Stomach (tissue), 19 donors: ENCODE measurements at places on chromosomes 5 and 9. TPM values are rescaled to one million over a fixed set of nuclear protein-coding genes. Genes with fewer than 3 reads are reported as not detected.
A peak's percentile ranks its signal among the peaks of the same experiment; 100 is the strongest.

The SAXO1 gene
- not detected for total RNA-seq

The FAM53C gene
- total RNA-seq: 36.2 TPM

The TRIM52 gene
- 29.9 TPM for total RNA-seq

The PCDHB15 gene
- total RNA-seq: not detected

The OLFML2A gene
- 91.2 TPM for total RNA-seq

- DNase-seq: no peak
Observed at GRCh38 chr5:127055880-127056653, 17.2 kb downstream of the C5orf63 start.

DNA sequence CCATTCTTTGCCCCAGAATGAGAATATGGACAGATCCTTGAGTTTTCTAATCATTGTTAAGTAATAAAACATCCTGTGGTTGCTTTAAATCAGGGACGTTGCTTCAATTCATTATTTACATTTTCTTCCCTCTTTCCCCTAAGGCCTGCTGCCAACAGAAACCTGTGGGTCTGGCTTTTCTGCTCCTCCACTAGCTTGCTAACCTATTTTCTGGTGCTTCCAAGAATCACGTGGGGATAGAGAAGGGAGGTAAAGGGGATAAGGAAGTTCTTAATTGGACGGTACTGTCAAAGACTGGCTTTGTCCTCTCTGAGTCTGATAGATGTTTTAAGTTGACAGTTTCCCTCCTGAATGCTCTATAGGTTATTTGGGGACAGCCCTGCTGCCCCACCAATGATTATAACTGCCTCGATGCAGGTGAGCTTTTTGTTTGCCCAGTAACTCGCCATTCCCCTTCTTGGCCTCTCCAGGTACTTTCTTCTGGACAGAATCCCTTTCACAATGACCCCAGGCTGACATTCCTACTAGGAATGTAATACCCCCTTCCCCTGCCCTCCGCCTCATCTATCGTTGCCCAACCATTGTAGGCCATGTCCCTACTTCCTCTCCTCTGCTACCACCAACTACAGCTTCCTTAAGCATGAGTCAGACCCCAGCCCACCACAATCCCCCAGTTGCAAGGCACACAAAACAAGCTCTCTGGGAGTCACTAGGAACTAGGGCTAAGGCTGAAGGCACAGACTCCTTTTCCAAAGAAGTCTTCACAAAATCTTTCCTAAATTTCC, 19.9 kb upstream of the CPEB4 start:
- peak; percentile 74 for DNase-seq

- no peak for DNase-seq
Observed at GRCh38 chr5:133531594-133531993, 80.7 kb downstream of the FSTL4 start.

DNA sequence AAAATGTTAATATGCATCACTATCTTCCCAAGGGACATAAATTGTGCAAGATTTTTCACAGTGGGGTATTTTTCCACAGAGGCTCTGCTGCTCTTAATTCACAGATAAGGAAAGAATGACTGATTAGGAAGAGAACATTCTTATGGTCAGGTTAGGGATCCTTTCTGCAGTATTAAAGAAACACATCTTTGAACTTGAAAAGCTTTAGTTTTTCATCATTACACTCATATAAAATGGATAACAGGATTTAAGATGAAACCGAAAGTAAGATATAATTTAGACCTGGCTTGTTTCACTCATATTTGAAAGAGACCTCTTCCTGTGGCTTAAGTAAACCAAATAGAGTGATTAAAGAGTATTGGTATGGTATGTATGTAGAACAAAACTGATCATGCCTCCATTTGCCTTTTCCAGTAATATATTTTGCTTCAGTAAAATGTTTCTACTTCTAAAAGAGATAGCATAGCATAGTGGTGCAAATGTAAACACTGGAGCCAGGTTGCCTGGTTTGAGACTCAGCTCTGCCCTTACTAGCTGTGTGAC, 160.0 kb downstream of the PRR16 start:
- no peak for DNase-seq

GRCh38 chr5:9361835-9362234, 184.0 kb downstream of the SEMA5A start:
- DNase-seq: peak; percentile 54

- DNase-seq: no peak
Observed at GRCh38 chr9:27349698-27350080, 52.7 kb upstream of the EQTN start.
